Stimulated activated CD8-positive, alpha-beta memory T cell treated with anti-CD3 and anti-CD28 coated beads, Interleukin-4, amount 100 ng/mL, for 1 hour (primary cell): ENCODE measurements at places on chromosomes 2 and 18.

GRCh38 chr2:19857100-19857499 lies 44.7 kb downstream of the TTC32 start:
- DNase-seq, result no peak

- DNase-seq, result no peak
Observed at GRCh38 chr2:66684289-66684688, 249.4 kb downstream of the MEIS1 start.

DNA sequence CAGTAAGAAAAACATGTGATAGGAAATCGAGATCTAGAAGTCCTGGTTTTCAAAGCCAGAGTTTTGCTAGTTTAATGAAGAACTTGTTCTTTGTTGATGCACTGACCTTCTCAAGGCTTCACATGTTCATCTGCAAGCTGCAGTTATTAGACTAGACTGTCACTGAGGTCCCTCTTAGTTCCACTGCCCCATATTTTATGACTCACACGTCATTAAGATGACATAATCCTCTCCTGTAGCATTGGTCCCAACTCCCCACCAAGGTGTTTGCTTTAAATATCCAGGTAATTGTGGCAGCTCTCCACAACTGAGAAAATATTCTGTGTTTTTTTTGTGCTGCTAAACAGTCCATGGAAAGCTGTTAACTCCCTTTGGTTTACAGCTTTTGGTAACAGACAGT lies 149.7 kb downstream of the MREG start:
- no peak for DNase-seq

- DNase-seq, result no peak
Observed at GRCh38 chr2:28543316-28544035, 47.6 kb downstream of the PLB1 start.

DNA sequence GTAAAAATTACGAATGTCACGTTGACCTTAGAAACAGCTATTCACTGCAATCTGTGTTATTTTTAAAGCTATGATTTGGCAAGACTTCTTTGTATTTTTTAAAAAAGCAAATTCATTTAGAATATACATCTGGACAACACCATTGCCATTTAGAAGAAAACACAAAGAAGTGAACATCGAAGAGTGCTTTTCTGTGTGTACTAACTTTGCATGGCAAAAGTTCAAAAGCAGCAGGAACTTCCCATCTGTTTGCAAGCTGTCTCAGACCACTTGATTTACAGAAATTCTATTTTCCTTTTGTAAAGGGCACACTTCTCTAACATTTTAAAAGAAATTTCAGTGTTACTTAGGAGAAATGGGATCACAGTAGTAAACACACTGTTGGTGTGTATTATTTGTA lies 145.9 kb downstream of the CALCRL start:
- DNase-seq, result no peak

DNA sequence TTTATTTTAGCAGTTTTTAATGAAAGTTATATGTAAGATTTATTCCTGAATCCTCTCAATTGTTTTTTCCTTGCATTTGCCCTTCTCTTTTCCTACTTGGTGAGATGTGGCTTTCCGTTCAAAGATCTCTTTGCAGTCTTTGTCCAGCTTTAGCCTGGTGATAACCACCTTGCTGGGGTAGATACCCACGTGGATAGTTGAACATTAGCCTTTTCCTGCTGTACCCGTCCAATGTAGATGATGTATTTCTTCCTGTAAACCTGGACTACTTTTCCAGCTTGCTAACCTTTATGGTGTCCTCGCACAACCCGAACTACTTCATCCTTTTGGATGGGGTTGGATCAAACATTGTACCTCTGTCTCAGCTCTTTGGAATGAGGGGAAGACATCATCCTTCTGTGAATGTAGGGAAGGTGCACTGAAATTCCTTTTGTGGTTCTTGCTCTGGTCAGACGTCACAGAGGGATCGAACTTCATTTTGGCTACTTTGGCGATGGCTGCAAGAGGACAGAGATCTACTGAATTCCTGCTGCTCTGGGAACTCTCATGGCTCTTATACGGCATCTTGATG lies 293.2 kb upstream of the EPAS1 start:
- no peak for DNase-seq

GRCh38 chr2:38806015-38806732 lies 28.2 kb downstream of the GEMIN6 start:
- no peak for DNase-seq

DNA sequence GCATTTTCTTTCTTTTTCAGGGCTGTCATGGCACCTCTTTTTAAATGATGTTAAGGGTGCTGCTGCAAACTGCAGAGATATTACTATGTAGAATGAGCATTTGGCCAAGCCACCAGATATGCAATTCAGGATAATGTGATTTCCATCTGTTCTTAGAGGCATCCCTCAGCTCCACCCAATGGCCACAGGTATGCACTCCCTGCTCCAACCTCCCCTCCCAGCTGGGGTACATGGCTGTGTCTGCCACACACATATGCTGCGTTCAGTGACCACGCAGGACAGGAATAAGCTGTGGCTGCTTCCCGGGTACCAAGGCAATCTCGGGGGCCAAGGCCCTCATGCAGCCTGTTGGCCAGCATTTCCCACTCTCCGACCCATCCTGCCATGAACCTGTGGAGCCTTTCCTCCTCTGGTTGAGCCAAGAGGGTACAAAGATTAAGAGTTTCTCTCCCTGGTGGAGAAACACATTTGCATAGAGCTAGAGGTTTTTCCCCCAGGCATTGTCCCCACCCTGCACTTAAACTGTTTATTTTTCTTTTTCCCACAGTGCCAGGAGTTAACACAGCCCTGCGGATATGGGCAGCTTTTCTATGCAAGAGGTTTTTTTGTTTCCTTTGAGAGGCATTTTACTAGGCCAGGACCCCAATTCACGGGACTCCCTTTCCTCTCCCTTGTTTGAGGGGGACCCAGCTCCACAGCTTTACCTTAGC lies 147.0 kb downstream of the GCA start:
- DNase-seq, result no peak

- DNase-seq, result no peak
Observed at GRCh38 chr2:27296481-27296880, 11.8 kb downstream of the UCN start.

DNA sequence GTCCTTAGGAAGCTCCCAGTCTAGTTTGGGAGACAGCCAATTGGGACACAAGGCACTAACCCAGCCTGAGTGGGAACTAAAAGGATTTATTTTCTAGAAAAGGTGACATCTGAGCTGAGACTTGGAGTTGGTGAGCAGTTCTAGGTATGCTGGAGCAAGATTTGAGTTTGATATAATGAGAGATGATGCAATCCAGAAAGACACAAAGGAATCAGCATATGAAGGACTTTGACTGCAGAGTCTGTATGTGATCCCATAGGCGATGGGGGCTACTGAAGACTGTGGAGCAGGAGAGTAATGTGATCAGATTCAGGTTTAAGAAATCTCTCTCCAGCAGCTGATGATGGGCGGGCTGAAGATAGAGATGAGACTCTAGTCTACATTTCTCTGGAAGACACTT lies 135.1 kb upstream of the MYCN start:
- no peak for DNase-seq

GRCh38 chr18:43793910-43794309 lies 516.6 kb upstream of the SYT4 start:
- DNase-seq, result no peak

GRCh38 chr2:132477436-132477835 lies 60.8 kb downstream of the GPR39 start:
- no peak for DNase-seq

DNA sequence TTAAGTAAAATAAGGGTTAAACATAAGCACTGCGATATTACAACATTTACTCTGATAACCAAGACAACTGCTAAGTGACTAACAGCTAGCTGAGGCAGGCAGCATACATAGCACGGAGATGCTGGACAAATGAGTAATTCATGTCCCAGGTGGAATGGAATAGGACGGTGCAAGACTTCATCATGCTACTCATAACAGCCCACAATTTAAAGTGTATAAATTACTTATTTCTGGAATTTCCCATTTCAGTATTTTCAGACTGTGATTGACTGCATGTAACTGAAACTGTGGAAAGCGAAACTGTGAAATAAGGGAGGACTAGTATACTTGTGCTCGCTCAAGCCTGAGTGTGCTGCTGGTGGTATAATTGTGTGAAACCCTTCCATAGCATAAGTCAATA lies 12.9 kb downstream of the IER3IP1 start:
- no peak for DNase-seq

DNA sequence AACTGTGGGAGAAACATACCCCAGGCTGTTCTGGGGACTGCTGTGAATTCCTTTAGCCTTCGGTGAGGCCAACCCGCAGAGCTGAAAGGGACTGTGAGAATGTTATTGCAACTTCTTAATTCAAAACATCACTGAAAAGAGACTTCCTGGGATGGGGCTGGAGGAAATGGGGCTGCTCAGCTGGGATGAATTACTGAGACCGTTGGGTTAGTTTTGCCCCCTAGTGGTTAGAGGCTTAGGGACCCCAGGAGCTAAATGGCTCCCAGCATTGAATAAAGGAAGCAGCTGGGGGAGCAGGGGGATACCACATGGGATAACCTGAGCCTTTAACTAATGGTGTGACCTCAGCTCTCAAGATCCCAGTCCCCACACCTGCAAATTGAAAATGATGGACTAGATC lies 941.1 kb upstream of the FANCL start:
- no peak for DNase-seq

DNA sequence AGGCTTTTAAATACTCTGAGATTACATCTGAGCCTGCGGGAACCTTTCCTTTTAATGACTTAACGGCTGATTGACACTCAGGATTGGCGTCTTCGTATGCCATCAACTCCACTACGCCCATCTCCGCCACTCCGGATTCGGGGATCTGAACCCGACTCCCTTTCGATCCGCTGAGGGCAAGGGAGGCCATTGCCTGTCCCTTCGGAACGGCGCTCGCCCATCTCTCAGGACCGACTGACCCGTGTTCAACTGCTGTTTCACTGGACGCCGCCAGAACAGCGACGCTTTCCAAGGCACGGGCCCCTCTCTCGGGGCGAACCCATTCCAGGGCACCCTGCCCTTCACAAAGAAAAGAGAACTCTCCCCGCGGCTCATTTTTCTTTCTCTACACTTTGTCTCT lies 90.4 kb downstream of the PID1 start:
- no peak for DNase-seq

DNA sequence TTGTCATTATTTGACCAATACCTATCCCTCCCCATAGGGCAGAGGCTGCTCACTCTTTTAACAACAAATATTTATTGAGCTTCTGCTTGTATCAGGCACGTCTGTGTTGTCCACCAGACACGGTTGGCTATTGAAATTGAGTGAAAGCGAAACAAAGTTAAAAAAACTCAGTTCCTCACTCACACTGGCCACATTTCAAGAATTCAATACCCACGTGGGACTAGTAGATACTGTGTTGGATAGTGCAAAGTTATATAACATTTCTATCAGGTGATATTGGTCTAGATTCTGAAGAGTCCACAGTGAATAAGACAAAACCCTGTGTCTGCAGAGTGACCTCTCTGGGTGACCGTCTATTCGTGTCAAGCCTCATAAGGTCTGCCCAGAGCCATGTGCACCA lies 43.9 kb upstream of the GALR1 start:
- no peak for DNase-seq

GRCh38 chr2:130251873-130252620 lies 53.8 kb upstream of the TUBA3E start:
- no peak for DNase-seq

DNA sequence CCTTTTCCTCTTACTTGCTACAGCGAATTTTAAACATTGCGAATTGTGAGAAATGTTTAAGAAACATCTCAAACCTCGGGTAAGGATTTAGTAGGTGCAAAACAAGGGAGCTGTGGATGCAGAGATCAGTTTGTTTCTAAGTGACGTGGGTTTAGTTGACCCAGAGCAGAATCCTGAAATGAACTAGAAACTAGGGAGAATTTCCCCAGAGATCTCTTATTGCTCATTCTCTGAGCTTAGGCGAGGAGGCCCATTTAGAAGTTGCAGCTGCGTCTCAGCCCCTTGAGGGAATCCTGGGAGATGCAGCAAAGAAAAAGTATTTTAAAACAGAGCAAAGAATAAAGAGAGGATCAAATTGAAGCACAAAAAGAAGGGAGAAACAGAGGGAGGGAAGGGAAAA lies 29.3 kb downstream of the FAM124B start:
- no peak for DNase-seq

DNA sequence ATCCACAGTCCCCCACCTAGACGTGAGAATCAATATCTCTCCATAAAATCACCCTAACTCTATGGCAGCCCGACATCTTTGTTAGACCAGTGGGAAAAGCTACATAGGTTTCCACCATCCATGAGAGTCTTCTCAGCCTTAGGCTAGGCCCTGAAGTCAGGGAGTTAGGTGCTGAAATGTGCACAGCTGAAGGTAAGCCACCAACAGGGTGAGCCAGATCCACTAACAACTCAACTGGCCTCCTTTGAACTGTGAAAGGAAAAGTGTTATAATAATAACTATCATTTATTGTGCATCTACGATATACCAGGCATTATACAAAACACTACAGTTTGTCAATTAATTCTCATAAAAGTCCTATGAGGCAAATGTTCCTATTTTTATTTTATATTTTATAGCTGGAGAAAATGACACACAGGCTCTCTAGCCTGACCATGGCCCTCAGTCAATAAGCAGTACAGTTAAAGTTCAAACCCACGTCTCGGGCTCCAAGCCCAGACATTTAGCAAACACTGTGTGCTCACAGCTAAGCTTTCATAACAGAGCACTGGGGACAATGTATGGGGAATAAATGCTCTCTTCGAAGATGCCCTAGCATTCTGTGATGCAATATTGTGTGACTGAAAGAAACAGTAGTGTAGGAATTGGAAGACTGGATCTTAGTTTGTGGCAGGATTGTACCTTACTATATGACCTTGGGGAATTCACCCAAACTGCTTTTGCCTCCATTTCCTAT lies 11.2 kb upstream of the CYP27C1 start:
- no peak for DNase-seq

DNA sequence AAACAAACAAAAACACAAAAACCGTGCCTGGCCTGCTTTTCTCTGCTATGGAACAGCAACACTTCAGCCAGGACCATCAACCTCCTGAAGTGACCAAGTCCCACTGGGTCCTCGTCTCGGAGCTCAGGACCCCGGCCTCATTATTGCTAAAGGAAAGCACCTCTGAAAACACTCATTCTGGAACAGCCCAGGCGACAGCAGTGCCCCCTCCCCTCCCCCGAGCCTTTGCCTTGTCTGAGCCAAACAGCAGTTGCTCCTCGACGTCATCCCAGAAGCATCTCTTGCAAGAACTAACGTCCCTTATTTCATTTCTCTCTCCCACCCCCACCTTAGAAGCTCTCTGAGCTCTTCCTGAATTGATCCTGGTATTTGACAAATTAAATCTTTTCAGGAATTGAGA lies 27.4 kb downstream of the APCDD1 start:
- DNase-seq, result no peak

- no peak for DNase-seq
Observed at GRCh38 chr2:156340804-156341451, 8.4 kb upstream of the NR4A2 start.

DNA sequence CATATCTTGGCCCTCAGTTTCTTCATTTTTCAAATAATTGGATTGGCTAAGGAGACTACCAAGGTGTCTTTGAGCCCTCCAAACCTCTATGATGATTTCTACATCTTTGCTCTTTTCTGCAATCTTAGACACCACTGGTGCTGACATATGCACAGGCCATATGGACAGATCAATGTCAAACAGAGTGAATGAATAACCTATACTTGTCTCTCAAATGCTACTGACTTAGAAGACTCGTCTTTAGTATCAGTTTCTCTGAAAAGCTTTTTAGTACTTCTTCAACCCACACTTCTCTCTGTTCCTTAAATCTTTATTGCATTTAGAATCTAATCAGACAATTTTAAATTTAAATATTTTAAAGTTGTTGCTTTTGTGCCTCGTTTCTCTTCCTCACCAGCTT lies 258.2 kb downstream of the LTBP1 start:
- DNase-seq, result no peak

- no peak for DNase-seq
Observed at GRCh38 chr18:75840131-75840530, 412.6 kb upstream of the SMIM21 start.
